ENCODE measurements at places on chromosomes 11 and 22.

DNA sequence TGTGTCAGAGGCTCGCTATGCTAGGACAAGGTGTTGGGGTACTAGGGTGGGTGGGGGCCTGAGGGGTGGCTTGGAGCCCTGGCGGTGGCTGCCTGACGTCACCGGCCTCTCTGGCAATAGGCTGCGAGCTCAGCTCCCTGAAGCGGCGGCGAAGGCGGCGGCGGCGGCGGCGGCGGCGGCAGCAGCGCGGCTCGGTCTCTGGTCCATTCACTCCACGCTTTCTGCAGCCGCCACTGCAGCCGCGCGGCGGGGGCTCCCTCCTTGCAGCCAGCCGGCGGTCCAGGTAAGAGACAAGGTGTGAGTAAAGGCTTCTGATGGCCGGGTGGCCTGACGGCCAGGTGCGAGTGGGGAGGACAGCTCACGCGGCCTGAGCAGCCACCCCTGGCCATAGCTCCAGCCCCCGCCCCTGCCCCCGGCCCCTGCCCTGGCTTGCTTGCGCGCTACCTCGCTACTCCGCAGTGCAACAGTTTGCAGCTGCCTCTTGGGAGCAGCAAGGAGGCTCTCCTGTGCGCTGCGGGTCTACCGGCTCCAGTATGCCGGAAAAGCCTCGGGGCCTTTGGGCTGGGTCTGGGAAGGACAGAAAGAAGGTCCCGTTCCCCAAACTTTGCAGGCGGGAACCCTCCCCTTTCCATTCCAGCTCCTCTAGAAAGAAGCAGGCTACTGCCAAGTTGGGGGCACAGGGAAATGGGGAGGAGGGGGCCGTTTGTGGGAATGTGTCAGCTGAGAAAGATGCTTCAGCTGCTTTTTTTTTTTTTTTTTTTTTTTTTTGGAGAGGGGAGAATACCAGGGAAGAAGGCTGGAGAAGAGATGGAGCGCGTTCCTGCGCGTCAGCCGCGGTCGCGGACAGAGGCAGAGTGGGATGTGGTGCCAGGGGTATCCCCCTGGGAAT is at the start of gene C11orf87:
Gene C11orf87 (plus strand): TSS at position 210 of the 889 bp plus-strand sequence. CDS start 1,444 bp downstream, outside the sequence.
- no peak for DNase-seq

- DNase-seq: no peak
Measured at GRCh38 chr11:121520243-121521144, 67.7 kb upstream of the SORL1-AS1 start.

DNA sequence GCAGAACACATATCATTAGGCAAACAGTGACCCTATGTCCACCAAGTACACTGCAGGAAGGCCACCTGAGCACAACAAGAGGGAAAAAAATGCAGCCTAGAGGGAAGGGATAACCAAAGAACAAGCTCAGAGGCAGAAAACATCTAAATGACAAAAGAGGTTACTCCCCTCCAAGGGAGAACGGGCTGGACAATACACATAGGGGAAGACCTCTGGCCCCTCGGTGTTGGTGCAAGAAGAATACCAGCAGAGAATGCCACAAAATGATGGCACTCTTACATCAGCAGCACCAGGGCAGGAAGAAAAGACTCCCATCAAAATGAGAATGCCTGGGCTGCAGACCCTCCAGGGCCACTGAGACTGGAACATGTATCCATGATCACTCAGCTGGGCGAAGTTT is 66.6 kb upstream of the OPCML start:
- no peak for DNase-seq

- no peak for DNase-seq
Measured at GRCh38 chr22:32576553-32577253, 102.1 kb downstream of the FBXO7 start.

DNA sequence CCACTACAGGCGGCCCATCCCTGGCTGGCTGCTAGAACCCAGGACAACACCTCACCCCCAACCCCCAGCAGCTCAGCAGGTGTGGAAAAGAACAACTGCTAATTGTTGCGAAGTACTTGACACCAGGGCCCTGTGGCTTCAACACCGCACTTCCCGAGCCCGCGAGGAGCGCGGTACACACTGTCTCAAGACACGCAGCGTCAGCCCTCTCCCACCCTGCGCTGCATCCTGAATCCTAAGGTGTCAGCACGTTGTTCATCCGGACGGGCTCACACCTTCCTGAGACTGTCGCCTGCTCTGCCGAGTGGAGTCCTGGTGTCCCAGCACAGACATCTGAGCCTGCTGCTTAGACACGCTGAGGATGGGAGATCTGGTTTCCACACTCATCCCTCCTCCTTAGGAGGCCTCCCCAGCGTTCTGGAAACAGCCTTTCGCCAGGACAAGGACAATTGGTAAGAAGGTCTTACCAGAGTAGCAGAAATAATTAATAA is 1336.2 kb downstream of the BRD1 start:
- no peak for DNase-seq

- DNase-seq: no peak
Measured at GRCh38 chr11:117074119-117074518, 24.1 kb downstream of the SIK3 start.

DNA sequence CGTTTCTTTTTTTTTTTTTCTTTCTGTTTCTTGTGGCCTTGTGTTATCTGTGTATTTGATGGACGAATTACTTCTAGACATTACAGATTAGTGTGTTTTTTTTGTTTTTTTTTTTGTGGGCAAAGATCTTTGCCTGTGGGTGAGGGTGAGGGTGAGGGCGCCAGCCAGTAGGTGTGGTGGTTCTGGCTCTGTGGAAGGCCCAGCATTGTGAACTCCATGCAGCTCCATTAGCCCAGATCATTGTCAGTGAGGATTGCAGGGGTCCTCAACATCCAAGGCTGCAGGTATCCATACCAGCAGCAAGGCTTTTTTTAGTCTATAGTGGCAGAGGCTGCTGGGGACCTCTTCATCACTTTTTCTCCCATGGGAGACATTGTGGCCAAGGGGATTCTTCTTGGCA is 13.7 kb downstream of the BIRC2 start:
- no peak for DNase-seq

DNA sequence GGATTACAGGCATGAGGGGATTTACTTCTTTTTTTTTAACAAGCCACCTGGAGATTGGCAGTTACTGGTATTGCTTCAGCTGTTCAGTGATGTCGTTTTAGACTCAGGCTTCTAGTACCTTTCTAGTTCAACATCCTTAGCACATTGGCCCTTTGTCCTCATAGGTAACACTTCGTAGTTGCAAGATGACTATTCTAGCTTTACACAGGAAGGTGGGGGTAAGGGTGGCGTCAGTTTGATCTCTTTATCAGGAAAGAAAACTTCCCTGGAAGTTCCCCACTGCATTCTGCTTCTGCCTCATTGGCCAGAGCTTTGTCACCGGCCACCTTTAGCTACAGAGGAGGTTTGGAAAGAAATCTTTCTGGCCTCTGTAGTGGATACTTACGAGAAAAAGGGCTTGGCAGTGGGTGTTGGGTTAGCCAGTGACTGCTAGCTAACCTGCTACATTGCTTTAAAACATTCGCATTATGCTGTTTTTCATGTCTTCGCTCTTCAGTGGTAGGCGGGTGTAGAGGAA is 40.7 kb downstream of the SFI1 start:
- DNase-seq: no peak

GRCh38 chr11:18394928-18395734 is 768 bp downstream of the LDHA start:
- DNase-seq: no peak

- no peak for DNase-seq
Measured at GRCh38 chr22:25645964-25646363, 81.5 kb downstream of the GRK3 start.

- no peak for DNase-seq
Measured at GRCh38 chr11:2663915-2664314, 35.9 kb downstream of the KCNQ1OT1 start.

GRCh38 chr11:88421530-88421929 is 84.0 kb upstream of the CTSC start:
- DNase-seq: no peak

- peak; percentile 21 for DNase-seq
Measured at GRCh38 chr11:63839508-63840355, 822 bp downstream of the MARK2 start.

DNA sequence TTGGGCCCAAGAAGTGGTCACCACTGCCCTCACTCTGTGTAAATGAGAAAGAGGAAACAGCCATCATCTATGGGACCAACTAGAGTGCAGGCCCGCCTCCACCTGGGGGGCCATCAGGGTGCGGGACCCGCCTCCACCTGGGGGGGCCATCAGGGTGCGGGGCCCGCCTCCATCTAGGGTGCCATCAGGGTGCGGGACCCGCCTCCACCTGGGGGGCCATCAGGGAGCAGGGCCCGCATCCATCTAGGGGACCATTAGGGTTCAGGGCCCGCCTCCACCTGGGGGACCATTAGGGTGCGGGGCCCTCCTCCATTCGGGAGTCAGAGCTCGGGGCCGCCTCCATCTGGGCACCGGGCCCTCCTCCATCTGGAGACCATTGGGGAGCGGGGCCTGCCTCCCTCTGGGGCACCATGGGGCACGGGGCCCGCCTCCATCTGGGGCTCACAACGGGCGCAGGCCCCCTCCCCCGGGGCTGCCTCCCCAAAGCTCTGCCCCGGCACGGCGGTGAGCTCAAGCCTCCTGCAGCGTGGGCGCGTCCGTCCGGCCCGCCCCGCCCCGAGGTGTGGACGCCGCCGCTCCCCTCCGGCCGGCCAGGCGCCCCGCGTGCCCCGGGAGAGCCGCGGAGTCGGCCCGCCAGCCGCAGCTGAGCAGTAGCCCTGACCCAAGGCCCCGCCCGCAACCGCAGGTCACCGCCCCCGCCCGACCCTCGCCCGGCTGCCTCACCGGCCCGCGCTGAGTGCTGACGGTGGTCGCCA is 512 bp downstream of the TOLLIP start:
- DNase-seq: peak; percentile 21

DNA sequence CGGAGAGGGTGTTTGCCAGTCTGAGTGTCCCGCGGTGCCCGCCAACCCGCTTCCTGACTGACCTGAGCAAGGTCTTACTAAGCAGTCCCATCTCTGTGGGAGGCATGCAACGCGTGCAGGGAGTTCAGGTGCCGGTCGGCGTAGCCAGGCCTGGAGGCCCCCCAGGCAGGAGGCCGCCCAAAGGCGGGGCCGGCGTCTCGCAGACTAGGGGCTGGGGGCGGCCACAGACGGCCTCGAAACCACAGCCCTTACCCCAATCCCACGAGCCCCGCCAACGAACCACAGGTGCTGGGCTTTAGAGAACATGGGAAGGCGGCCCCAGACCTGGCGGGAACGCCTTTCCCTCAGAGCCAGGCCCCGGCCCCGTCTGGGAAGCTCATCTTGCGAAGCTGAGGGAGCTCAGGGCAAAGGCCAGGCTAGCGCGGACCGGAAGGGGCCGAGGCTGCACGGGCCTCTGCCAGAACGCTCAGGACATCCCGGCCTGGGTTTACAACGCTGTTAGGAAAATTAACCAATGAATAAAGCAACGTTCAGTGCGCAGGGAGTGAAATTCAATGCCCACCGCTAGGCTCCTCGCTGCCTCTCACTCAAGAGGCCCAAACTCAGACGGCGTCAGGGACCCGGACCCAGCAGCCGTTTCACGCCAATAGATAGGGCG is 2.1 kb upstream of the MTFP1 start:
- DNase-seq: peak; percentile 25

DNA sequence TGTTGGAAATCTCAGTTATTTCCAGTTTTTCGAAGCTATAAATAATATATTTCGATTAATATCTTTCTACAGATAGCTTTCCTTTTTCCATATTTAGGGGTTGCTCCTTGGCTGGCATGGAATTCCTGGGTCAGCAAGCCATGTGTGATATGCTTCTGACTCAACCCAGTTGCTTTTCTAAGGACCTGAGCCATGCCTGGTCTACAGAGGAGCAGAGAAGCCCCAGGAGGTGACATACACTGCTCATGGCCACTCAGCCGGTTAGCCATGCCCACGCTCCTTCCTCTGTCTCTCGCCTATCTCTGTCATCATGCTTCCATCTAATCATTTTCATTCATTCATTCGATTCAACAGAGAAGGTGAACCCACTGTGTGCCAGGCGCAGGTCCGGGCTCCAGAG is 23.2 kb upstream of the PDGFB start:
- no peak for DNase-seq

DNA sequence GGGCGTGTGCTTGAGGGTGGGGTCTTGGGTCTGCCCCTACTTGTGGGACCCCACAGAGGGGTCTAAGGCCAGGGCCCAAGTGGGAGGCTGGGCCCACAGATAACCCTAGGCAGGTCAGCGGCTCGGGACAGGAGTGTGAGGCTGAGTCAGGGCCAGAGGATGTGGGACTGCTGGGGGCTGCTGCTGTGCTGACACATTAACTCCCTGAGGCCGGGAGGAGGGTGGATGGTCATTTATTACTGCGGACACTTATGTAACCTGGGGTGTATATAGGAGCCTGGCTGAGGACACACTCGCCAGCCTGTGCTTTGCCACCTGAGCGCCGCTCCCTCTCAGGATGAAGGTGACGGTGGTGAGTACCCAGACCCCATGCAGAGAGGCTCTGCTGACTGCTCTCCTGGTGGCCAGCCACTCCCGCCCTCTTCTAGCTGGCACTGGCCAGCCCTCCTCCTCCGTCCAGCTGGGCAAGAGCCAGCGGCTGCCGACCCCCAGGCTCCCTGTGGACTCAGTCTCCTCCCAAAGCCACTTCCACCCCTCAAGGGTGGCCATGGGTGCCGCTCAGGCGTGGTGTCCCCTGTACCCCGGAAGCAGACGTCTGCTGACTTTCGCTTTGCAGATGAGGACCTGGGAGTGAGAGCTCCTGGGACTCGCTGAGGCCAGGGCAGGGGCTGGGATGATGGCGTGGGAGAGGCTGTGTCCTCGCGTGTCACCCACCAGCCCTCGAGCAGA is at the start of gene MIOX:
Gene MIOX (plus strand): TSS at position 299 of the 729 bp plus-strand sequence. CDS start 39 bp downstream, at position 338.
- no peak for DNase-seq

- no peak for DNase-seq
Measured at GRCh38 chr11:34168642-34169420, 63.4 kb downstream of the NAT10 start.

GRCh38 chr11:9462806-9463537 is 2.2 kb downstream of the ZNF143 start:
- no peak for DNase-seq
